Nephron progenitor cell (in vitro differentiated cells): ENCODE measurements at places on chromosomes 7 and 10.

GRCh38 chr10:71694039-71694501, 25.5 kb downstream of the C10orf105 start:
- DNase-seq = no peak

DNA sequence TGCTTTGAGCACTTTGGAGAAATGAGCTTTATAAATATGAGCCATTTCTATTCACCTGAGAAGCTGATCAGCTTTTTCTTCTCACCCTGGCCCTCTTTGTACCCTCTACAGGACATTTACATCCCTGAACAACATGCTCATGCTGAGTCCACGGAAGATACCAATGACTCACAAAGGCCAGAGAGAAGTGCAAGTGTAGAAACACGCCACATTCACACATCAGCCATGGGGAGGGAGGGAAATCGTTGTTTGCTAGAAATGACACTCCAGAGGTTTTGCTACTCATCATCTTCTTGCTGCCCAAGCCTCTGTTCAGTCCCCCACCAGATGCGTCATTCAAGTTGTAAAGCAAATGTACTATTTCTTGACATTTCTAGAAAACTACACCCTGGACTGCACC, 2.8 kb upstream of the UCN3 start:
- DNase-seq = no peak

GRCh38 chr10:123556736-123557135, 109.4 kb upstream of the GPR26 start:
- DNase-seq = no peak

DNA sequence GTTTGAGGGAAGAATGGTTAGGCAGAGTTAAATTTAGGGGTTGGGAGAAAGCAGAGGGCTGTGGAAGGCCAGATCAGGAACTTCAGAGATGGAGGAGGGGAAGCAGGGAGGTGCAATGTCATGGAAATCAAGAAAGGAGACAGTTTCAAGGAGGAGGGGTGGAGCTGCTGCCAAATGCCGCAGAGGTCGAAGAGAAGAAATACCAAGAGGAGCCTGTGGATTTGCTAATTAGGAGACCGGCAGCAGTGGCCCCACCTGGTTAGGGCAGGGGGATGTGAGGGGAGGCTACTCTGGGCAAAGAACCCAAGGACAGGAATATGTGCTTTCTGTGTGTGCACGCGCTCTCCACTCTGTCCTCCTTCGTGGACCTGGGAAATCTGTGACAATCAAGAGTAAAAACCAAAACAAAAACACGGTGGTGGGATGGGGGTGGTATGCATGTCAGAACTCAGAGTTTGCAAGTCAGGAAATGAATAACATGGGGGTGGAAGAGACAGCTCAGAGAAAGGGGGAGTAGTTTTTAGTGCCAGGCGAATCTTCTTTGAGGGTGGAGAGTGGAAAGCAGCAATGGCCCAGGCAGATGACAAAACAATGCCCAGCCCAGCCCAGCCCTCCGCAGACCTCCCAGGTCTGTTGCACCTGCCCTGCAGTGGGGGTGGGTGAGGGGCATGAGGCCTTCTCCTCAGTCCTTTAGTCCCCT, 102.9 kb upstream of the PAX2 start:
- no peak for DNase-seq

DNA sequence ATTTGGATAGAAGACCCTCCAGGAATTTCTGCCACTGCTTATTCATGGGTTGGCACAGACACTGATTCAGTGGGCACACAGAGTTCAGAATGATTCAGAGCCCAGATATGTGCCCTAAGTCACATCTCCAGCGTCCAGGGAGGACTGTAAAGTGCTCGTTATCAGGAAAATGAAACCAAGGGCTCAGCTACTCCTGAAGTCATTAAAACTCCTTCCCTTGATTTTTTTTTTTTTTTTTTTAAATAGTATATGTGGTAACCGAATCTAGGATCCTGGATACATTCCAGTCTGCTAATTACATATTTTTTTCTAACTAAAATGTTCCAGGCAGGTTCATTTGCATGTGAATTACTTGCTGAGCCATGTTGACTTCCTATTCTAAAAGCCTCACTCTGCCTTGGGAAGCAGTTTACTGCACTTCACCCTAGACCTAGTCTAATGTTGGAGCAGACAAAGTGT, 34.7 kb downstream of the MET start:
- DNase-seq = no peak

- DNase-seq = no peak
Measured at GRCh38 chr7:70132226-70132851, 534.1 kb downstream of the AUTS2 start.

GRCh38 chr7:131859147-131859821, 302.9 kb upstream of the PODXL start:
- DNase-seq = peak; percentile 78

- no peak for DNase-seq
Measured at GRCh38 chr7:28811008-28811407, 147.1 kb downstream of the TRIL start.

DNA sequence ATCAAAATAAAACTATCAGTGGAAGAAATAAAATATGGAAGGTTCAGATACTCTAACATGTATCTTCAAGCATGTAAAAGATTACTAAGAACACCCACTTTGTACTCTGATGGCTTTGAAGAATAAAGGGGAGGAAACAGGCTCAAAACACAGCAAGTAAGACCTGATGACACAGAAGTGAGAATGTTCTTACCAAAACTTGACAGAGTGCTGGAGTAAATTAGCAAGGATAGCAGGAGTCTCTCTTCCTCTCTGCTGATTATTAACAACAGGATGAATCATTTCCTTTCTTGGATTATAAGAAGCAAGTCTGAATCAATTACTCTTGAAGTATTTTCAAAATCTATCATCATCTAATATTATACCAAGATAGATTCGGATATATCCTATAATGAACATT, 47.5 kb downstream of the GLI3 start:
- no peak for DNase-seq

DNA sequence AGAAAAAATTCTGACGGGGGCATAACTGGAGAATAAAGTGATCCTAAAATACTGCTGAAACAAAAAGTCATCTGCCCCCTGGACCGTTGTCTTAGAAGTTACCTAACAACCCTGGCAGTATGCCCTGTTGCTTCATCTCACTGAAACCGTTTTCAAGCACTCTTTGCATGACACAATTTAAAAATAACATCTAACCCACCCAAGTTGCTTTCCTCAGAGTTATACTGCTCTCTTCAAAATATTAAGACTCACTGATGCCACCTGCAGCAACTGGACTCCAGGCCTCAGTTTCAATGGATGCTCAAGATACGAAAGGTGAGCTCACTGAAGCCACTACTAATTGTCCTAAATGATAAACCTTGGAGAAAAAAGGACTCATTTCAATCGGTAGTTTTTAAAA, 57.4 kb downstream of the CDK6 start:
- DNase-seq = no peak

DNA sequence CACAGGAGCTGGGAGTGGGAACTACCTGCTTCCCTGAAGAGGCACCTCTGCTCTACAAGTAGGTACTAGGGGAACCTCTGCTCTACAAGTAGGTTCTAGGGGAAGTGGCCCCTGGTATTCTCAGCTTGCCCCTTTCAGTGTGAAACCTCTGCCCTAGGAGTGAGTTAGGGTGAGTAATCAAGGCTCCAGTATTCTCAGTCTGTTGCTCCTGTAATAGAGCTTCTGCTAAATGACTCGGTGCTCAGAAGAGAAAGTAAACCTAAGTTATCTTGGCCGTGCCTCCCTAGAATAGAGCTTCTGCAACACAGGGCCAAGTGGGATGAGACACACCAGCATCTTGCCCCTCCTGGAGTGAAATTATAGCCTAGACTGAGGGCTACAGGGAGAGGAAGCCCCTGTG, 13.4 kb upstream of the RASSF4 start:
- no peak for DNase-seq

DNA sequence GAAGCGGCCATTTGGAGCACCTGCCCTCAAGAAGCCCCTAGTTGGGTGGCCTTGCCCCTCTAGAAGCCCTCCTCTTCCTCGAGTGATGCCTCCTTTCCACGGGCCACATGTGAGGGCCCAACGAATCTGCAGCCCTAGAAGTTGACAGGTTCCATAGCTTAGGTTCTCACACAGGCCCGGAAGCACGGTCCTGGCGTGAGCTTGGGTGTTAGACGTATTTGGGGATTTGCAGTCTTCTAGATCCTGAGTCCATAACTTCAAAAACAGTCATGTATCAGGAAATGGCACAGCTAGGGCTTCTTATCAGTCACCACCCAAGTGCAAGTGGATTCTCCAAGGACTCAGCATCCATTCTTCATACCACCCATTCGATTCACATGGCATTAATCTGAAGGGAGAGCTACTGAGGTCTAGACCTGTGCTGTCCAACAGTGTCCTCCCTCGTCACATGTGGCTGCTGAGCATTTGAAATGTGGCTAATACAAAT, 477 bp upstream of the FBXW4 start:
- no peak for DNase-seq

GRCh38 chr7:50771120-50772002, 11.3 kb downstream of the GRB10 start:
- no peak for DNase-seq

GRCh38 chr7:132578826-132579225, 2.6 kb upstream of the PLXNA4 start:
- no peak for DNase-seq

- DNase-seq = no peak
Measured at GRCh38 chr7:90709501-90710465, 113.7 kb downstream of the CDK14 start.

DNA sequence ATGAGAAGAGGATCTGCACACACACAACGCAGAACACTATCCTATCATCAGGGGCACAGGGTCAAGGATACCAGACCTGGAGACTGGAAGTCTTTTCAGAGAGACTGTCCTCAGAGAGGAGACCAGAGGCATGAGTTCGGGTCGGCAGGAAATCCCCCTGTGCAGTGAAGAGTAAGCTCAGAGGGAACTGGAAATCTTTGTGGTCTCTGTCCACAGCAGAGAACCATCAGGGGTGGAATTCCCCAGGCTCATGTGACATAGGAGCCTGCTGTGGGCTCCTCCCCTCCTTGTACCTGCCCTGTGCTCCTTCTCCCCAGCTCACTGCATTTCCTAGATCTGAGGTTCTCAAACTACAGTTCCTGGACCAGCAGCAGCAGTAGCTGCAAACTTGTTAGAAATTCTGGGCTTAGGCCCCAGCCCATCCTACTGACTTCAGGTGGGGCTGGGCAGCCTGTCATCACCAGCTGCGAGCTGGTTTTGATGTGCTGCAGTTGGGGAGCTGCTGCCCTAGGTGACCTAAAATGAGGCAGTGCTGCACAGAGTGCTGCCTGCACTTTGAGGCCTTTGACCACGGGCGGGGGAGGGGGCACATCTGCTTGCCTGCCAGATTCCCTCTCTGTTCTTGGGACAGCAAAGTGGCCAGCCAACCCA, 2.4 kb downstream of the ZMIZ2 start:
- no peak for DNase-seq

DNA sequence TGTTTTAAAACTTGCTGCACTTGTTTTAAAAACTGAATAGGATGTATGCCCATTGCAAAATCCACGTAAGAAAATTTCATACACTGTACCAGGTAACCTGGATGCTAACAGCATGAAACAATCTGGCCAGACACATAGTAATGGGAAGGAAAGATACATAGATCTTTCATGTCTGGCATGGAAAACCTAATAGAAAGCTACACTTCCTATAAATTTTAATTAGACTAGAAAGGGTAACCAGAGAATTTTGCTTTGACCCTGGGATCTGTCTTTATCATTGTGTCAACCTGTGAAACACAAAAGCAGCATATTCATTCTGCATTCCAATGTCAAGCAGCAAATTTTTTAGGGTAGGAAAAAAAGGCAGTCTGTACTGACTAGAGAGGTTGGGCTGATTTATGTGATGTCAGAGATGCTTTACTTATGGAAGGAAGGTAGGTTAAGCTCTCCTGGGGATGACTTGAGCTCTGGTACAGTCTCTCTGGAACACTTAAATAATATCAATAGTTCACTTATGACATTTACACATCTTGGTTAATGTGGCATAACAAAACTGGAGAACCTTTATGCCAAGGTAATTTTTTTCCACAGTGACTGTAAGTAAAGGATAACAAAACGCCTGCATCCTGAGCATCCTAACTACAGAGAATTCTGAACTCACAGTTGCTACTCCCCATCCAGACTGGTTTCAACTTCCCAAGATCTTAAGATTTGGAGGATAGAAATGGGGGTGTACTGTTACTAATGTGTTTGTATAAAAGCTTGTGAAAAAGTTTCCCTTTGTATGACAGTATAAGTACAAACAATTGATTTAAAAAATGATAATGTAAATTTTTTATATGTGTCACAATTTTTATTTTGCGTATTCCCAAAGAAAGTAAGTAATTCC, 44.7 kb downstream of the DOCK4 start:
- DNase-seq = no peak

GRCh38 chr10:111017098-111017497, 59.7 kb upstream of the ADRA2A start:
- no peak for DNase-seq

GRCh38 chr10:129707406-129708388, 240.7 kb downstream of the MGMT start:
- DNase-seq = no peak

- DNase-seq = no peak
Measured at GRCh38 chr10:132690401-132690800, 95.5 kb downstream of the NKX6-2 start.

GRCh38 chr7:19772841-19773760, at the start of gene TMEM196:
Gene TMEM196 (minus strand): TSS chr7:19773617. CDS start chr7:19772696, 921 bp downstream.
- peak; percentile 79 for DNase-seq

DNA sequence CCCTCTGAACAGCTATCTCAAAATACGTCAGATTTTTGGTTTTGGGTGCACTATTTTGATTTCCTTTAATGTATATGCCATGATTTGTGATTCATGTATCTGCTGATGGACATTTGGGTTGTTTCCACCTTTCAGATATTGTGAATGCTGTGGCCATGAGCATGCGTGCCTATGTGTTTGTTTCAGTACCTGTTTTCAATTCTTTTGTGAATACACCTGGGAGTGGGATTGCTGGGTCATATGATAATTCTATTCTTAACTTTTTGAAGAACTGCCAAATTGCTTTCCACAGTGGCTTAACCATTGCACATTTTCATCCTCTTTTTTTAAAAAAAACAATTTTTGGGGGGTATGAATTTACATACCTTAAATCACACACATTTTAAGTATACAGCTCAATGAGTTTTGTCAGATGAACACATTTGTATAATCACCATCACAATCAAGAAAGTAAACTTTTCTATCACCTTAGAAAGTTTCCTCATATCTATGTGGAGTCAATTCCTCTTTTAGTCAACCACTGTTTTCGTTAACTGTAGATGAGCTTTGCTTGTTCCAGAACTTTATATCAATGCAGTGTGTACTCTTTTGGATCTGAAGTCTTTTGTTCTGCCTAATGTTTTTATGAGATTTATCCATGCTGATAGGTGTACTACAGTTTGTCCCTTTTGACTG, 36.9 kb downstream of the CYP26A1 start:
- DNase-seq = no peak
